Urothelium cell line (cell line): ENCODE measurements at places on chromosomes 5 and 9.

DNA sequence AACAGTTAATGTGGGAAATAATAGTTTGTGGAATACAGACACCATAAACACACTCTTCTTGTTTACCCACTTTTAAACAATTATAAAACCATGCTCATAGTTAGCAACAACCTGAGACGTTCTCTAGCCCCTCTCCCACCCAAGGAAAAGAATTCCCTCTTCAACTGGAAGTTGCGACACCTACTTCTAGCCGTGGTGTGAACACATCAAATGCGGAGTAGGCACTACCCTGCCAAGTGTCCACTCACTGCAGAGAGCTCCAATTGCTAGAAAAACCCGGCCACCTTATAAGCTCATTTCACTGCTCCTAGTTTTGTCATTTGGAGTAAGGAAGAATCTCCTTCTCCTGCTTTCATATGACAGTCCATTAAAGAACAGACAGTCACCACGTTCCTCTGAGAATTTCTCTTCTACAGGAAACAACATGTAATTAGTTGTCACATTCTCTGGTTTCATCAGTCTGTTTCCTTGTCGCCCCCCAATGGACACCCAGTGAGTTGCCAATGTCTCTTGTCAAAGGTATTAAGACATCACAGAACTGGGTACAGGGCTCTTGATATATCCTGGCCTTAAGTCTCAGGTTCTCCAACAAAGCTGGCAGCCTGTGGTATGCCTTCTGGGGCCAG, 47.3 kb downstream of the PRLR start:
- DNase-seq = peak; percentile 65

GRCh38 chr9:126661521-126662251, 48.0 kb downstream of the LMX1B start:
- DNase-seq = peak; percentile 76

GRCh38 chr9:100011062-100011681, 87.6 kb downstream of the ERP44 start:
- DNase-seq = peak; percentile 23

DNA sequence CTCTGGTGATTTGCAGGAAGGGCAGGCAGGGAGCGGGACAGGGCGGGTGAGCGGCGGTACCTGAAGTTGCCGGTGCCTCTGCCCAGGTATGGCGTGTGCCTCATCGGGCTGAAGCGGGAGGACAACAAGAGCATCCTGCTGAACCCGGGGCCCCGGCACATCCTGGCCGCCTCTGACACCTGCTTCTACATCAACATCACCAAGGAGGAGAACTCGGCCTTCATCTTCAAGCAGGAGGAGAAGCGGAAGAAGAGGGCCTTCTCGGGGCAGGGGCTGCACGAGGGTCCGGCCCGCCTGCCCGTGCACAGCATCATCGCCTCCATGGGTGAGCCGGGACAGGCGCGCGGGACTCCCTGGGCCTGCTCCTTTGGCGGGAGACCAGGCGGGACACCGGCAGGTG, 68.8 kb downstream of the KCNT1 start:
- DNase-seq = no peak

GRCh38 chr9:137467161-137467581, 8.0 kb upstream of the NSMF start:
- DNase-seq = no peak

- DNase-seq = no peak
Measured at GRCh38 chr5:72109625-72110024, 2.4 kb downstream of the MAP1B start.

- DNase-seq = no peak
Measured at GRCh38 chr5:10607666-10608073, 43.8 kb downstream of the ANKRD33B start.

GRCh38 chr9:136489731-136490130, 6.9 kb upstream of the SEC16A start:
- DNase-seq = no peak

- DNase-seq = no peak
Measured at GRCh38 chr5:108503986-108504385, 122.1 kb upstream of the FBXL17 start.

DNA sequence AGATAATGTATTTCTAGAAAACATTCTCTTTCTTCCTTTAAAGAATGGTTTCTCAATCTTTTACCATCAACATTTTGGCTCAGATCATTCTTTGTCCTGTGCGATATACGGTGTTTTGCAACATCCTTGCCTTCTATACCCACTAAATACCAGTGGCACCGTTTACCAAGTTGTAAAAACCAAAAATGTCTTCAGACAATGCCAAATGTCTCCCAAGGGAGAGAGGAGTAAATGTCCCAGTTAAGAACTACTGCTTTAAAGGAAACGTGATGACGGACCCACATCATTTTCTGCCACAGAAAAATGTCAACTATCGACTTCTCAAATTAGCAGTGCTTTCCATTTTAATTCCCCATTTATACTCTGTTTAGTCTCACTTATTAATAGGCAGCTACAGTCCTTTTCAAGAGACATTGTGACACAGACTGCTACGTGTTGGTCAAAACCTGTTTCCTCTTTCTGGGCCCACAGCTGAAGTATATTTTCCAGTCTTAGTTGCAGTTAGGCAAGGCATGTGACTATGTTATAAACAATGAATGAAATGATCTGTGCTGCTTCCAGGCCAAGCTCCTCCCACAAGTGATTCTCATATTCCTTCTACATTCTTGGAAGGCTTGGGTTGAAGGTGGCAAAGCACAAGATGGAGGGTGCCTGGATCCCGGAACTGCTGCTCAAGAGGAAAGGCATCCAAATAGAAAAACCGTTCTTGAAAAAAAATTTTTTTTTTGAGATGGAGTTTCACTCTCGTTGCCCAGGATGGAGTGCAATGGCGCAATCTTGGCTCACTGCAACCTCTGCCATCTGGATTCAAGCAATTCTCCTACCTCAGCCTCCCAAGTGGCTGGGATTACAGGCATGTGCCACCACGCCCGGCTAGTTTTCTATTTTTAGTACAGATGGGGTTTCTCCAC, 8.8 kb downstream of the PRXL2C start:
- DNase-seq = no peak

DNA sequence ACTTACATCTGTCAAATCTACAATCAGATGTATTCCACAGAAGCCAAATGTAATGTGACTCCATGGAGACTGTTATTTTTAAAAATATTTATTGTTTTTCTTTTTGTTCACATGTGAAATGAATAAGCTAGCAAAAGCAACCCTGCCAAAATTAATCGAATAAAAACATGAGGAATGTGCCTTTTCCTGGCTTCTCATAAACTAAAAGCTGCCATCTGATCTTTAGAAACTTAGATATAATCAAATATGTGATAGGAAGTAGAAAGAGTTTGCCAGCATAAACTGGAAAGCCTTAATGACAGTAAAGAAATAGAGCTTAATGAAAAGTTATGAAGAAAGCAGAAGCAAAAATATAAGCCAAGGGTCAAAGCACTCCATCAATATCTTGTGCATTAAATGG, 1724.7 kb upstream of the WWC1 start:
- no peak for DNase-seq

DNA sequence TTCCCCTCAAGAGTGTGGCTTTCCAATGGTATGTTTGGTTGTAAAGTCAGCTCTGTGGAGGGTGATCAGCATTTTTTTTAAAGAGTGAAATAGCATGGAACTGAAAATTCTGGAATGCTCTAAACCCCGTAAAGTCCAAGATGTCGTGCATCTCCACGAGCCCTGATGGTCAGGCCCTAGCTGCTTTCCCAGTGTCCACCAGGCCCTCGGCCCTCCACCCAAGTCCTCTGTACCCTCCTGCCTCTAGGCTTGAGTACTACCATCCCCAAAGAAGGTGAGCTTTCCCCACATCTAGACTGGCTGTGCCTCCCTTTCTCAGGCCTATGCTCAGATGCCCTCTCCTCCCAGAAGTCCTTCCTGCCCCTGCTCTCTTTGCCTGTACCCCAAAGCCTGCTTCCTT, 280.3 kb downstream of the GADD45G start:
- DNase-seq = no peak

- peak; percentile 85 for DNase-seq
Measured at GRCh38 chr5:172733131-172733973, 37.6 kb downstream of the DUSP1 start.

DNA sequence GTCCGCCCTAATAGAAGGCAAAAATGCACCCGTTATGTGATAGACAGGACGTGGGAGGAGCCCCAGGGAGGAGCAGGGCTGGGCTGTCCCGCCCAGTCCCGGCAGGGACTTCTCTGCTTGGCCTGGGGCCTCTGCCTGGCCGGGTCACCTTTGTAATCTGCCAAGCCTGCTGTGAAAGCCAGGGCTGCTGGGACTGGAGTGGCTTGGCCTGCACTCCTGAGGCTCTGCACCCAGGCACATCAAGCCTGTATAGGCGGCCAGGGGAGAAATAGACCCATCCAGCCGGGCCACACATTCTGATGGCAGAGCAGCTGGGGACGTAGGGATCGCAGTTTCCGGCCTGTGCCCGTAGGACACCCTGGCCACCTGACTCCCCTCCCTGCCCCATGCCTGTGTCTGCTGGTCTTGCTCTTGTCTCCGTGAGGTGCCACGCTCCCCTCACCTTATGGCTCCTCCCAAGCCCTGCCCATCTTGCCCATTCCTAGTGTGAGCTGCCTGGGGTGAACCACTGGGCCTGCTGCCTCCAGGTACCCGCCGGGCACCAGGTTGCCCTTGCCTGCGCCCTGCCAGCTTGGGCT, 28.1 kb downstream of the DYNC2I2 start:
- DNase-seq = no peak

- DNase-seq = no peak
Measured at GRCh38 chr9:3177146-3177761, 333.4 kb upstream of the PUM3 start.

DNA sequence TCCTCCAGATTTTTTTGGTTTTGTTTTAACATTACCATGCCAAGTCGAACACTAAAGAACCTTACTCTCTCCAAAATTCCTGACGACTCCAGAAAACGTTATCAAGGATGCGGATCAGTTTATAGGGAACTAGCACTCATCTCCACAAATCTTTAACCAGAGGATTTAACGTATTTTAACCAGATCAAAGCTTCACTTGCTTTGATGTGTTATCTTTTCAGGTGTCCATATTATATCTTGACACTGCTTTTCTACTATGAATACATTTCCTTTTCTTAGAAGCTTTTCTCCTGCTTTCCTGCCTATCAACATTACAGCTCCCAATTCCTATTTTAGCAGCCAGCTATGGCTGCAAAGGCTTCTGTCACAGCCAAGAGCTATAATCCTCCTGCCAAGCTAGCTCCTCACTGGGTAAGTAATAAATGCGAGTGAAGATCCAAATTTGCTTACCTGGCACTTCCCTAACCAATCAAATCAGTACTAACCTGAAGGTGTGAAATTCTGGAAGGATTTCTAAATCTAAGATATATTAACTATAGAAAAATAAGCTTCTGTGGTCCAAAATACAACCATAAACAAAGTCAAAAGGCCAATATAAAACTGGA, 60.2 kb downstream of the CDC14B start:
- DNase-seq = no peak
